ENCODE measurements at places on chromosomes 11 and 22. TPM values are rescaled to one million over a fixed set of nuclear protein-coding genes. Genes with fewer than 3 reads are reported as not detected.

Gene KRTAP5-9
- not detected for total RNA-seq

Gene PGA5
- not detected for total RNA-seq

Gene BTBD18
- not detected for total RNA-seq

Gene PIK3C2A
- 22.9 TPM for total RNA-seq

Gene GUCD1
- 92.2 TPM for total RNA-seq

Gene DEUP1
- not detected for total RNA-seq

Gene MAPK8IP2
- 0.05 TPM for total RNA-seq

Gene NTM
- not detected for total RNA-seq

Gene GUCY1A2
- total RNA-seq: 0.03 TPM

Gene CAVIN3
- 26.1 TPM for total RNA-seq

Gene IL10RA
- 36.6 TPM for total RNA-seq

GRCh38 chr11:9772218-9772617 lies 108.3 kb downstream of the SWAP70 start:
- DNase-seq: no peak

DNA sequence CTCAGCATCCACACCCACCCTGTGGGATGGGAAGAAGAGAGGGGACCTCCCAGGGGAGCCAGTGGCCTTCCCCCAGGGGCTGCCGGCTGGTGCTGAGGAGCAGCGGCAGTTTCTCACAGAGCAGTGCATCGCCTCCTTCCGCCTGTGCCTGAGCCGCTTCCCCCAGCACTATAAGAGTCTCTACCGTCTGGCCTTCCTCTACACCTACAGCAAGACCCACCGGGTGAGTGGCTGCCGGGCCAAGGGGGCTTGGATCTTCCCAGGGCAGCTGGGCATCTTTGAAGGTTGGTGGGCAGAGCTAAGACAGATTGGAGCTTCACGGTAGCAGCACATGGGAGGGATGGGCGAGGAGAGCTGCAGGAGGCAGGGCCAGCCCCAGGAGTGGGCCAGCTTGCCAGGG lies 61.8 kb upstream of the SUSD2 start:
- DNase-seq: no peak

DNA sequence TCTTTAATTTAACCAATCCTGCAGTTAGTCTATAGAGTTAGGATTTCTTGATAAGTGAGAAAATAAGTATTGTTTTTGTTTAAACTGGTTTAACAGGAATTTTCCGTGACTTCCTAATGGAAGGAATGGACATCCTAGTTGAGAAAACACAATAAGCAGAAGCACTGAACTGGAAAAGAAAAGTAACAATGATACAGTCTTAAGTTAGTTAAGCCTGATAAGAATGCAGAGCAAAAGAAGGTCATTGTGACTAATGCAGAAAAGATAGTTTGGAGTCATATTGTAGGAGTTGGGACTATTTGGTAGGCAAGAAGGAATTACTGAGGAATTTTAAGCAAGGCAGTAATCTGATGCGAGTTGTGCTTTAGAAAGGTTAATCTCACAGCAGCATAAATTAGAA lies 11.7 kb downstream of the RNF141 start:
- no peak for DNase-seq

GRCh38 chr11:12675951-12676711 lies 1.9 kb downstream of the TEAD1 start:
- DNase-seq: no peak

GRCh38 chr11:61418136-61418535 lies 11.6 kb downstream of the CPSF7 start:
- DNase-seq: no peak

GRCh38 chr22:38144025-38144405 lies 33.5 kb upstream of the BAIAP2L2 start:
- DNase-seq: no peak

- peak; percentile 41 for DNase-seq
These were observed 16.0 kb upstream of the PHLDA2 start for GRCh38 chr11:2945031-2945756.

GRCh38 chr11:93986716-93987115 lies 34.4 kb upstream of the HEPHL1 start:
- no peak for DNase-seq

GRCh38 chr22:47294222-47294532 lies 531.7 kb downstream of the TBC1D22A start:
- no peak for DNase-seq

GRCh38 chr11:44980533-44981427 lies 30.1 kb upstream of the TP53I11 start:
- no peak for DNase-seq

DNA sequence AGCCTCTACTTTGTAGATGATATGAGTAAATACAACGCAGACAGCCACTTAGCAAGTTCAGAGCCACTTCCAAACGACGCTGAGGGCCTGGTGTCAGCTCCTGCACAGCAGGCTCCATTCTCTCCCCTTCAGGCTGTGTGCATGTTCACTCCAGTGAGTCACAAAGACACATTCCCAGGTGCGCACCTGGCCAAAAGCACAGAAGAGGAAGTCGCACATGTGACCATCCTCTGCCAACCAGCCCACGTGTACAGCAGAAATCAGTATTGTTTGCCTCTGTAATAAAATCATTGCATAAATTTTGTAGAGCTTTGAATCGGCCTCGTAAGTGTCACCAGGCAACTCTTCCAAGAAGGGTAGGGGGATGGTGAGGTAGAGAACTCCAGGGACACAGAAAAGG lies 19.5 kb upstream of the TPH1 start:
- no peak for DNase-seq

GRCh38 chr22:19865141-19865829 lies 10.6 kb upstream of the GNB1L start:
- DNase-seq: no peak

GRCh38 chr22:49826603-49827270 lies 936 bp downstream of the BRD1 start:
- no peak for DNase-seq

DNA sequence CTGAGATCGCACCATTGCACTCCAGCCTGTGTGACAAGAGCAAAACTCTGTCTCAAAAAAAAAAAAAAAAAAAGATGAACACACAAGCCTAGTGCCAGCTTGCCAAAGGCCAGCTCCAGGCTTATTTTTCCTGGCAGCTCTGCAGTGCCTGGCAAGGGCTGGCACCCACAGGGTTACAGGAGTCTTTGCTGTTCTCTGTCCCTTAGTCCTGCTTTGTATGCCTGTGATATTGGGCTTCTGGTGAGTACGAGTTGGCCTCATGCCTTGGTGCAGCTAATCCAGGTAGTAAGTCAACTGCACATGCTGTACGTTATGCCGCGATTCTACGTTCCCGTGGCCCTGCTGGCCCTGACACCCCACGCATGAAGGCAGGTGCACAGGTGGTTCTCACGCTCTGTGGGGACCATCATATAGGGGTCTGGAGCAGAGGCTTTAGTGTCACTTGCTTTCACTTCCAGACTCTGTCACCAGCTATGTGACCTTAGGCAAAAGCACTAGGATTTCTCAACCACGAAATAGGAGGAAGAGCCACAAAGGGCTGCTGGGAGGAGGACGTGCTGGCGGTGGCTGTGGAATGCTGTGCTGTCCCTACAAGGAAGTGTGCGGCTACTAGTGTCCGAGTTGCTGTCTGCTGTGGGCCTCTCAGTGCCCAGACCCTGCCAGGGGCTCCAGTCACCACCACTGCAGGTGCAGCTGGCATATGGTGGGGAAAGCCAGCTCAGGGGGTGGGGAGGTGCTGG lies 21.4 kb upstream of the RASL10A start:
- DNase-seq: no peak

DNA sequence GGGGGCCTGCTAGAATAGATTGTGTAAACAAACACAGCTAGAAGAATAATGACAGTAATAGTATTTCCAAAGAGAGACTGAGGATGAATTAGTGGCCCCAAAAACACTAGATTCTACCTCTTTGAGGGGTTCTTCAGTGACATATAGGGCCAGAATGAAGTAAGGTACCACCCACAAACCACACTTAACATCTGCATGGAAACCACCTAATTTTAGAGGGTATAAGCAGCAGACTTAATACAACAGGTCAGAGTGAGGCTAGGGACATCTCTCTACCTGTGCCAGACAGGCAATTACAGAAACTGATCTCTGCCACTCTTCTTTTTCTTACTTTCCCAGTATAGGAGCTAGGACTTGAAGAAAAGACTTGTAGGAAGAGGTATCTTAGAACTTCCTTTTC lies 20.1 kb downstream of the ELP4 start:
- no peak for DNase-seq

- DNase-seq: no peak
These were observed 7.3 kb downstream of the USP35 start for GRCh38 chr11:78195917-78196560.

DNA sequence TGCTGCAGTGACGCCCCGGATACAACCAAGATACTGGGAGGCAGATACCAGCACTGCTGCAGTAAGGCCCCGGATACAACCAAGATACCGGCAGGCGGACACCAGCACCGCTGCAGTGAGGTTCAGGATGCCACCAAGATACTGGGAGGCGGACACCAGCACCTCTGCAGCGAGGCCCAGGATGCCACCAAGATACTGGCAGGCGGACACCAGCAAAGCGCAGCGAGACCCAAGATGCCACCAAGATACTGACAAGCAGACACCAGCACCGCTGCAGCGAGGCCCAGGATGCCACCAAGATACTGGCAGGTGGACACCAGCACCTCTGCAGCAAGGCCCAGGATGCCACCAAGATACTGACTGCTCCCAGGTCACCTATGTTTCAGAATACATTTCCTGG lies 225.2 kb downstream of the BRD1 start:
- DNase-seq: no peak

DNA sequence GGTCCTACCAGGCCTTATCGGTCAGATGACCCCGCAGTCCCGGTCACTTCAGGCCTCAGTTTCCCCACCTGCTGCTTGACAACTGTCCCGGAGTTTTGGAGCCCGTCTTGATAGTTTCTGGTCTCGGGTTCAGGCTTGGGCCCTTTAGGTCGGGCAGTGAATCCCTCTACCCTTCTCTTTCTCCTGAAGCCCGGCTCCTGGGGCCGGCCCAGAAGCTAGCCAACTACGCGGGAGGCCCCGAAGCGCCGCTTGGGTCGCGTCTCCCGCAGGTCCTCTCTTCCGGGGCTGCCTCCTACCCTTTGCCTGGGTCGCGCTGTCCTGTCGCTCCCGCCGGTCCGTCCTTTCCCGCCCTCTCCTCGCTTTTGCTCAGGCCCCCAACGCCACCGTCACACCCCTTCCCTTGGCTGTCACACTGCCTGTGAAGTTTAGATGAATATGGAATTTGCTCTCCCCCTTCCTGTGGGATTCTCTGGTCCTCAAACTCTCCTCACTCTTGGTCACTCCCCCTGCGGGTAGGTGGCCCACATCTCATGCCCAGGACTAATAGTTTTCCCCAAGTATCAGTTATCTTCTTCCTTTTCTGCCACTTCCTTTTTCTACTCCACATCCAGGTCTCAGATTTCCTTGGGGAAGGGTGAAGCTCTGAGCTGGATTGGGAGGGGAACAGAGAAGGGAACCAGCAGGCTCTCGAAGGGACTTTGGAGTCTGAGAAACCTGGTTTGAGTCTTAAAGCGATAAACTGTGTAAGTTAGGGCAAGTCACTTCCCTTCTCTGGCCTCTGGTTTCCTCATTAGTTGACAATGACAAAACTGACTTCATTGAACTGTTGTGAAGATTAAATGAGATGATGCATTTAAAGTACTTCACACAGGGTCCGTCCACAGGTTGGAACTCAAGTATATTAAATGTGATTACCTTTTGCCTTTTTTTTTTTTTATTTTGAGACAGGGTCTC lies 790 bp downstream of the RAB1B start:
- DNase-seq: no peak

DNA sequence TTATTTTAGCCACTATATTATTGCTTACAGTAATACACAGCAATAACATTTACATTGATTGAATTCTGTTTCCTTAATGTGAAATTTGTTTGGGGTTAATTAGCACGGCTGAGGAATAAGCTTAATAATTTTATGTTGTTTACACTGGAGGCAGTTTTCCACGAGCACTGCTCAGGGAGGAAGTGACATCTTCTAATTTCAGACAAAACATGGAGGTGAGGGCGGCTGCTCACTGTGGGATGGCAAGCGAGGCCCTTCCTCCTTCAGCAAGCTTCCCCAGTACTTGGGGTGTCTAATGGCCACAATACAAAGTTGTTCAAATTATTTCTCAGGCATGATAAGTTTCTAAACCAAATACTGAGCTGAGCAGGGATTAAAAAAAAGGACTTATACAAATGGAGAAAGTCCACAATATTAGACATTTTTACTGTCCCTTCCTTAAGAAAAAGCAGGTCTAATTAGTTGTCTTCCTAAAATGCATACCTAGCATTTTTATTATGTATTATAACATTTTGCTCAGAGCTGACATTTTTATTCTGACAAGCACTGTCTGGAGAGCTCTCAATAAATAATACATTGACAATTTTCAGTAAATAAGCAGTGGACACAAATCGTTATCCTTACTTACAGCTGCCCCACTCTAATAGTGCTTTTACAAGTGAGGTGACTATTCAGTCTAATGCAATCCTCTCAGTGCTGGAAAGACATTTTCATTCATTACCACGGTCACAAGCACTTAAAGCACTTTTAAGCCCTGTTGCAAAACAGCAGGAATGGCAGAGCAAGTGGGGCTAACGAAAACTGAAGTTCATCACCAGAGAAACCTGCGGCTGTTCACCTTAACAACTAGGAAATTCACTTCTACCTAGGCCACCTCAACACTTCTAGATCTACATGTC lies 56.2 kb downstream of the SOX6 start:
- no peak for DNase-seq

- DNase-seq: no peak
These were observed 131.6 kb downstream of the FBXO7 start for GRCh38 chr22:32606181-32606580.

GRCh38 chr11:3206156-3206921 lies 12.3 kb downstream of the MRGPRG start:
- DNase-seq: no peak

DNA sequence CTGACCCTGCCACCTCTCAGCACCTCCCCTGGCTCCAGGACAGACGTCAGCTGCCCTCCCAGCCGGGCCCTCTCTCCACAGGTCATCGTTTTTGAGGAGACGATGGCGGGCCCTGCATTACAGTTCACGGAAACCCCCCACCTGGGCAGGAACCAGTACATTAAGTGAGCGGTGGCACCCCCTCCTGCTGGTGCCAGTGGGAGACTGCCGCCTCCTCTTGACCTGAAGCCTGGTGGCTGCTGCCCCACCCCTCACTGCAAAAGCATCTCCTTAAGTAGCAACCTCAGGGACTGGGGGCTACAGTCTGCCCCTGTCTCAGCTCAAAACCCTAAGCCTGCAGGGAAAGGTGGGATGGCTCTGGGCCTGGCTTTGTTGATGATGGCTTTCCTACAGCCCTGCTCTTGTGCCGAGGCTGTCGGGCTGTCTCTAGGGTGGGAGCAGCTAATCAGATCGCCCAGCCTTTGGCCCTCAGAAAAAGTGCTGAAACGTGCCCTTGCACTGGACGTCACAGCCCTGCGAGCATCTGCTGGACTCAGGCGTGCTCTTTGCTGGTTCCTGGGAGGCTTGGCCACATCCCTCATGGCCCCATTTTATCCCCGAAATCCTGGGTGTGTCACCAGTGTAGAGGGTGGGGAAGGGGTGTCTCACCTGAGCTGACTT lies 37.0 kb downstream of the B3GAT1 start:
- DNase-seq: no peak

GRCh38 chr11:44506375-44507016 lies 59.0 kb upstream of the CD82 start:
- no peak for DNase-seq

GRCh38 chr11:68469122-68469521 lies 8.6 kb downstream of the PPP6R3 start:
- DNase-seq: no peak
